ENCODE measurements at places on chromosomes 5 and 9.

- DNase-seq, result peak; percentile 61
Observed at GRCh38 chr5:112921833-112922817, at the start of gene REEP5. Gene REEP5 (minus strand): TSS chr5:112922227. CDS start chr5:112922190, 37 bp downstream.

GRCh38 chr9:108722396-108722795, 133.4 kb downstream of the ACTL7B start:
- DNase-seq, result no peak

GRCh38 chr5:133081703-133082102, 29.9 kb downstream of the HSPA4 start:
- DNase-seq, result no peak

DNA sequence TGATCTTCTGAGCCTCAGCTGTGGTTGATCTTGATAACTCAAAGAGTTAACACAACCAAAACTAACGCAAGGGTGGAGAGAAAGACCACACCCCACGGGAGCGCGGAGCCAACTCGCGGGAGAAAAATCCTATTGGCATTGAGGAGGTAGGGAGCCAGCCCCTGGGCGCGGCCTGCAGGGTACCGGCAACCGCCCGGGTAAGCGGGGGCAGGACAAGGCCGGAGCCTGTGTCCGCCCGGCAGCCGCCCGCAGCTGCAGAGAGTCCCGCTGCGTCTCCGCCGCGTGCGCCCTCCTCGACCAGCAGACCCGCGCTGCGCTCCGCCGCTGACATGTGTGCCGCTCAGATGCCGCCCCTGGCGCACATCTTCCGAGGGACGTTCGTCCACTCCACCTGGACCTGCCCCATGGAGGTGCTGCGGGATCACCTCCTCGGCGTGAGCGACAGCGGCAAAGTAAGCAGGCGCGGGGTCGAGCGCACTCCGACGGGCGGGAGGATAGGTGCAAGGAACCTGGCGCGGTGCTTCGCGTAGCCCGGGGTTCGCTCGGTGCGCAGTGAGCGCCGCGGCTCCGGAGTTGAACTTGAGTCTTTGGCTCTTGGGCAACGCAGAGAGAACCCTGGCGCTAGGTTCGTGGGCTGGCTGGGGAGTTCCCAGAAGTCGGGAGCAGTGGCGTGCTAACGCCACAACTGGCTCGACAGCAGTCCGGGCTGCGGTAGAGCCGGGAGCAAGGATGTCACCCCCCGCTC, at the start of gene GDA:
Gene GDA, plus strand, starts transcription at position 210 of the 745 bp plus-strand sequence. Its CDS starts 120 bp downstream, at position 330.
- DNase-seq, result no peak

- DNase-seq, result no peak
Observed at GRCh38 chr5:125336401-125336800, 590.0 kb upstream of the ZNF608 start.

- no peak for DNase-seq
Observed at GRCh38 chr9:126561582-126561981, 52.1 kb upstream of the LMX1B start.

- DNase-seq, result no peak
Observed at GRCh38 chr9:118455788-118456187, 751.6 kb downstream of the TLR4 start.

GRCh38 chr5:118095115-118095514, 893.2 kb downstream of the DTWD2 start:
- no peak for DNase-seq

- DNase-seq, result no peak
Observed at GRCh38 chr9:112793213-112793810, 42.8 kb downstream of the SNX30 start.

- no peak for DNase-seq
Observed at GRCh38 chr5:153775923-153776322, 262.8 kb downstream of the FAM114A2 start.

DNA sequence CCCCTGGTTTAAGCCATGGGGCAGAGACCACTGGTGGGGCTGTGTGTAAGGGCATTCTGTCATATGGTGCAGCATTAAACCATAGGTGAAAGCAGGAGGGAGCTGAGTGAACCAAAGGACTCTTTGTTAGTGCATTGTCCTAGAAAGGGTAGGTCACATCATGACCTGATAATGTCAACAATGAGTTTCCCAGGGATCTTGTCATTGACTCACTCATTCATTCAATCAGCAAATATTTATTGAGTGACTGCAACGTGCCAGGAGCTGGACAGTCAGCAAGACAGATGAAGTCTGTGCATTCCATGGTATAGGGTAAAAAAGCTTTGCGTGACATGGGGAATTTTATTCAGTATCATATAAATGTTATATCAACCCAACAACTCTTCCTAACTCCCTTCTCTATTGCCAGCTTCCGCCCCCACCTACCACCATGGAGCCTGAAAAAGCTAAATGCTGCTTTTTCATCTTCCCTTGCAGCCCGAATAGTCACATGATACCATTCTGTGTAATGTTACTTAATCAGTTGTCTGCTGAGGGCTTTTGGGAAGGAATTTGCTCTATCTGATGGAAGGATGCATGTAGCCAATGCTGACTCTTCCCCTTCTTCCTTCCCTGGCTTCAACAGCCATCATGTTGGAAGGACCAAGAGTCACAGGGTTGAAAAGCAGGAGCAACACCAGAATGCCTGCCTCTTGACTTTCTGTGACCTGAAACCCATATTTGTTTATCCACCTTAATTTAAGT, 11.5 kb upstream of the OTULINL start:
- DNase-seq, result no peak

- DNase-seq, result no peak
Observed at GRCh38 chr5:135443161-135443960, 3.8 kb downstream of the DCANP1 start.

GRCh38 chr9:137715321-137715720, 96.5 kb downstream of the EHMT1 start:
- no peak for DNase-seq

DNA sequence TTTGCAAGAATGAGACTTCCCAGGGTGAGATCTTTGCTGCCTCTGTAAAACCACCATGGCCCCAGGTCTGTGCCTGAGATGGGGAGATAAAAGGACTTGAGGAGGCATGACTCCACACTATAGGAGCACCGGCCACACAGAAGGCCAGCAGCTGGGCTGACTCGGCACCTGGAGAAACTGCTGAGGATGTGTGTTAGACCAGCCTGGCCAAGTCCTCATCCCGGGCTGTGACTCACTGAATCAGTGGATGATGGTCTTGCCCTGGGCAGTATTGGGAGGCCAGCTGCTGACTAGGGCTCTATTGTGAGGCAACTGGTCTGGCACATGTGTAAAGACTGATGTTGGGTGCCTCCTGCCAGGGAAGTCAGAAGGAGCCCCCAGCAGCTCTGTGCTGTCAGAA, 286.2 kb downstream of the ACTL7B start:
- no peak for DNase-seq

DNA sequence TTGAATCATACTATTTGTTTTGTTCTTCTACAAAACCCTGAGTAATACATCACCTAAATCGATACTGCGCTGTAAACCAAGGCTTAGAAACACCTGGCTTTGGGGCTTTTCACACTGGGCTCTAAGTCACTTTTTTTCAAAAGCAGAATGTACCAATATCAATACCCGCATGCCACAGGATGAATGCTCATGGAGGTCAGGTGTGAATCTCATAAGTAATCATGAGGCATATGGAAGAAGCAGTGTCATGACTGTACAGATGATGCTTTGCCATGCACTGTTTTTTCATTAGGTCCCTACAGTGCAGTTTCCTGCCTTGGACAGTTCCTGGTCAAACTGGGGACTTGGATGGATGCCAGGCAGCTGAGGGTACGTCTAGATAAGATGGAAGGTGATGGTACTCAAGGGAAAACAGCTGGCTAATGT, 49.0 kb upstream of the ATG10 start:
- no peak for DNase-seq

GRCh38 chr9:81782313-81782995, 93.1 kb upstream of the TLE1 start:
- DNase-seq, result no peak

DNA sequence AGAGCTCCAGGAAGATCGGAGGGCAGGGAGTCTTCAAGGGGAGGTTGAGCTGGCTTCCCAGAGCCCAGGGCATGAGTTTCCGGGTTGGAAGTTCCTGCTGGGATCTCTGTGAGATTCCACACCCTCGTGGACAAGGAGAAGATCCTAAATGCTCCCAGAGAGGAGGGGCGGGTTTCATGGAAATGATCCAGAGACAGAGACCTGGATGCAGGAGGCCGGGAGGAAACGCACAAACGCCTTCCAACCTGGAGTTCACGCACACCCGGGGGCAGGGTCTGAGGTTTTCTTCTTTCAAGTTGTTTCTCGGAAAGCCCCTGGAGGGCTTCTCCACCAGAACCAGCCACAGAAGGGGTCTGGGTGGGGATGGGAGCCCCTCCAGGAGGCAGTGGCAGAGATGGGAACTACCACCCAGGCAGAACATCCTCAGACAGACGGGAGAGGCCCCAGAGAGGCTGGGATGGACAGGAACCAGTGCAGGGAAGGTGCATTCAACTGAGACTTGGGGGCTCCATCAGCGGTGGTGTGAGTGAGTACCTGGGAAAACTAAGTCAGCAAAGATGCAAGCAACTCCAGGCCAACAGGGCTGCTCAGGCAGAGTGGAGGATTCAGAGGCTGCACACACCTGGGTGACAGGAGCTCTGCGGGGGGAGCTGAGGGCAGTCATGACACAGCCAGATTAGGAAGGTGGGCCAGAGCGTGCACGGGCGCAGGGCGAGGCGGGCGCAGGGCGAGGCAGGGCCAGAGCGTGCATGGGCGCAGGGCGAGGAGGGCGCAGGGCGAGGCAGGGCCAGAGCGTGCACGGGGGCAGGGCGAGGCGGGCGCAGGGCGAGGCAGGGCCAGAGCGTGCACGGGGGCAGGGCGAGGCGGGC, 52.1 kb upstream of the EXOC3 start:
- DNase-seq, result no peak

GRCh38 chr5:101067429-101067828, 164.3 kb upstream of the ST8SIA4 start:
- DNase-seq, result no peak

GRCh38 chr9:8924562-8924961, 1125.0 kb upstream of the DMAC1 start:
- no peak for DNase-seq

- no peak for DNase-seq
Observed at GRCh38 chr5:94113-94892, 2.3 kb downstream of the PLEKHG4B start.

DNA sequence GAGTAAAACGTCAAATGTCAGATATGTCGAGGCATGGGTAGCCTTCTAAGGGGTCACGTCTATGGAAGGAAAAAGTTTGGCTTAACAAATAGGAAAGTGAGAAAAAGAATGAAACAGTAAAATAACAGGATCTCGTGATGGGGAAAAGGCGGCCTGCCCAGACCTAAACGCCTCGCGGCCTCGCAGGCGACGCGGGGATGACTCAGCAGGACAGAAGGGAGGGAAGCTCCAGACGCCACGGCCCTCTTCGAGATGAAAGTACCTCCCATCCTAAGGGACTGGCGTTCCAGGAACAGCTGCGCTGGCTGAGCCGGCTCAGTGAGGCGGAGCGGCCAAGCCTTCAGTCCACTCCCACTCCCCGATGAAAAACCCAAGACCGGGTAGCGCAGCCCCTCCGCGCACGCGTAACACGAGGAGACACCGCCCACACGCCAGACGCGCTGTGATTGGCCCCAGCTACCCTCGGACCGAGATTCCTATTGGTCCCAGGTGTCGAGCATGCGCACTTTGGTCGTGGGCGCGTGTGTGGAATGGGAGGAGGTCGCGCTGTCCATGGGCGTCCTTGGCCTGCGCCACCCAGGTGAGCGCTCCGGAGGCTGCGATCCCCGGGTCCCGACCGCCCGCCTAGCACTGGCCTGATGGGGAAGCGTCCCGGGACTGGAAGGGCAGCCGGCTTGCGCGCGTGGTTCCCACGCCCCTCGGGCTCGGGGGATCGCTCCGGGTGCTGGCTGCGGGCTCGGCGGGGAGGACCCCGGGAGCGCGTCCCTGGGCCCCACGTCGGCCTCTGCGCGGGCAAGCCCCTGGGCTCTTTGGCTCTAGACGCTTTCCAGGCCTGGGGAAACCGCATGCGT, 588.5 kb downstream of the MTRR start:
- peak; percentile 90 for DNase-seq

DNA sequence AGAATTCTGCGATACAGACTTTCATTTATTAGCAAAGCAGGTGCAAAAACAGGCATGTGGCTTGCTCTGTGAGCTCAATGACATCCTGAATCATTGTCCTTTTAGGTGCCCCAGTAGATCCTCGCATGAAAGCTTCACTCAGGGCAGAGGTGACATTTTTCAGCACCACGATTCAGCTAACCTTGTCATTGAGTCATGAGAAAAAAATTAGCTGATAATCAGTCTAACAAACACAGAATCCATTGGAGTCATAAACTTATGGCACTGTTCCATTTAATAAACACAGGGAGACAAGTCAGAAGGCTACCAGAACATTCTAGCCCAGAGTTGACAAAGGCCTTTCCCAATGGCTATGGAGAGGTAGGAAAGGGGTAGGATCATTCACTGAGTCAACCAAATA, 104.8 kb upstream of the RAD23B start:
- no peak for DNase-seq

- no peak for DNase-seq
Observed at GRCh38 chr9:78031444-78031892, at the start of gene GNAQ. Gene GNAQ (minus strand): TSS chr9:78031811. CDS start chr9:78031235, 576 bp downstream.

DNA sequence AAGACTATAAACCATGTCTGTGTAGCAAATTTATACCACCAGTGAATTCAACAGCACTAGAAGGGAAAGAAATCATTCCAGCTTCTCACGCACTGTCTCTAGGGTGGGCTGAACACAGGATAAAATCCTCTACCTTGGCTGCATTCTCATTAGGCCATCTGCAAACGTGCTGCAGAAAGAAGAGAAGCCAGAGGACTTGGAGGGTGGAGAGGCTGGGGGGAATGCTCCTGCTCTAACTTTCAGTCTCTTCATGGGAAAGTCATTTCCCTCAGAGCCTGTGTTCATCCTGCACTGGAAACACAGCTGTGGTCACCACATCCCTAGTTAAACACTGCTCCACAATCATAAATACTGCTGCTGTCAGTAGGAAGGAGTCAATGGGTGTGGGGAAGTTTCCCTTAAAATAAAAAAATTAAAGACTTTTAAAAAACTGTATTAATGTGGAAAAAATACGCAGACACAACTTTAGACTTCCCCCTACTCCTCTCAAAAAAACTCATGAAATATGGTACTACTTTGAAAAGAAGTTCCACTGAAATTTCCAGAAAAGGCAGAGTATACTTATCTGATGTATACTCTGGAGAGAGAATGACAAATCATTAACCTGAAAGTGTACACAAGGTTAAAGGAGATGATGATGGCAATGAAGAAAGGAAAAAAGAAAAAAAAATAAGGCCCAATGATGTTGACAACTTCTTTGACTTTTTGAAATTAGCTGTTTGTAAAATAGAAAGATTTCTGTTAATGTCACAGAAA, 46.8 kb downstream of the LHFPL2 start:
- DNase-seq, result no peak

All from right renal cortex interstitium (tissue), 3 donors.